ENCODE measurements at places on chromosomes 5 and 9.

GRCh38 chr5:179812135-179812825 lies 5.6 kb upstream of the MGAT4B start:
- no peak for DNase-seq

DNA sequence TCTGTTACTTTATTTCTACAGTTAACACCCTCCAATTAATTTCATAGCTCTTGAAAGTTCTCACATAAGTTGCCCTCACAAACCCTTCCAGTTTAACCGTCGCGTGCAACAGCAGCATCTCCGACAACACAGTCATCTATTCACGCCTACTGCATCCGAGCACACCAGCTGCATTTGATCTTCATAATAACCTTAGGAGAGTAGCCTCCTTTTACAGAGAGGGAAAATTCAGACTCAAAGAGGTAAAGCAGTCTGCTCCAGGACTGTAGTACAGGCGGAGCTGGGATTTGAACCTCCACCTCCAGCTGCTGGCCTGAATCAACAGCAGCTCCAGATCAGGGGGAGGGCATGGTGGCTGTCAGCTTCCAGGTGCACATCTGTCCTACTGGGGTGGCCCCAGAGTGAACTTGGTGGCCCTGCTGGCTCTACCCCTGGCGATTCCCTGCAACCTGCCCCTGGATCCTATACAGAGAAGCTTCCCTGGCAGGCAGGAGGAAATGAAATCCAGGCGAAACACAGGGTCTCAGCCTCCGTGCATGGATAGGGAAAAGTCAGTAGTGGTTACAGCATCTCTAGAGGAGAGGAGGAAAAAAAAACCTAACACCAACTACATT lies 71.6 kb upstream of the UNC5A start:
- DNase-seq = no peak

- peak; percentile 24 for DNase-seq
Measured at GRCh38 chr5:154097031-154097430, 58.3 kb downstream of the MFAP3 start.

DNA sequence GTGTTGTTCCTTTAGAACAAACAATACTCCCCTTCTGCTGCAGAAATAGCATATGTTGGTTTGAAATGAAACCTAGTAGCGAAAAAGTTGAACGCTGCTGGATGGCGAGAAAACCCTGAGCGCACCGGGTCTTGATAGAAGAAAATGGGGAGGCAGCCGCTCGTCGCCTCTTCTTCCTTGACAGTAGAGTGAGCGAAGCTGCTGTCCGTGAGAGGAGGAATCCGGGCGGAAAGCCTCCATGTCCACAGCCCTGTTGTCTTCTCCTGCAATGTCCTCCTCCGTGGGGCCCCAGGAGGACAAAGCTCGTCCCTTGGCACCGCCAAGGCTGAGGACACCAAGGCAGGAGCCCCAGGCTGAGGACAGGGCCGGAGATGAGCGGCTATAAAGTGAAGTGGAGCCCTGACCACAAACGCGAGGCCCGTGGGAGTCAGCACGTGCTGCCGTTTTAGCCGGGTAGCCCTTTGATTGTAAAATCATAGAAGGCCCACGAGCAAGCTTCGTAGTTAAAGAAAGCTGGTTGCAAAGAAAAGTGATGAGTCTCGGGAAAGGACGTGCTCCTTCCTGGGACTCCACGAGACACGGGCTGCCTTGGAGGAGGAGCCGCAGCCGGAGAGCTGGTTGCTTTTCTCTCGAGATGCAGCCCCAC lies 35.6 kb downstream of the MRPL36 start:
- no peak for DNase-seq

GRCh38 chr5:31692561-31693221 lies 53.8 kb downstream of the PDZD2 start:
- no peak for DNase-seq

DNA sequence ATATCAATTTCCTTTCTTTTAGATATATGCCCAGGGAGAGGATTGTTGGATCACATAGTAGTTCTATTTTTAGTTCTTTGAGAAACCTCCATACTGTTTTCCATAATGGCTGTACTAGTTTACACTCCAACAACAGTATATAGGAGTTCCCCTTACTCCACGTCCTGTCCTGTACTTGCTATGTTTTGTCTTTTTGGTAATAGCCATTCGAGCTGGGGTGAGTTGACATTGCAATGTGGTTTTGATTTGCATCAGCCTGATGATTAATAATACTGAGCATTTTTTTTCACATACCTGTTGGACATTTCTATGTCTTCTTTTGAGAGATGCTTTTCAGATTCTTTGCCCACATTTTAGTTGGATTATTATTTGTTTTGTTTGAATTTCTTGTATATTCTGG lies 445.9 kb downstream of the NTRK2 start:
- DNase-seq = no peak

GRCh38 chr9:132879457-132880323 lies 992 bp downstream of the SPACA9 start:
- DNase-seq = no peak

- no peak for DNase-seq
Measured at GRCh38 chr5:32785611-32786254, 74.6 kb downstream of the NPR3 start.

GRCh38 chr9:38352530-38353328 lies 39.8 kb upstream of the ALDH1B1 start:
- no peak for DNase-seq

- DNase-seq = no peak
Measured at GRCh38 chr9:121503444-121503843, 3.8 kb upstream of the GGTA1 start.

- peak; percentile 17 for DNase-seq
Measured at GRCh38 chr5:78793907-78794662, 145.5 kb upstream of the LHFPL2 start.

DNA sequence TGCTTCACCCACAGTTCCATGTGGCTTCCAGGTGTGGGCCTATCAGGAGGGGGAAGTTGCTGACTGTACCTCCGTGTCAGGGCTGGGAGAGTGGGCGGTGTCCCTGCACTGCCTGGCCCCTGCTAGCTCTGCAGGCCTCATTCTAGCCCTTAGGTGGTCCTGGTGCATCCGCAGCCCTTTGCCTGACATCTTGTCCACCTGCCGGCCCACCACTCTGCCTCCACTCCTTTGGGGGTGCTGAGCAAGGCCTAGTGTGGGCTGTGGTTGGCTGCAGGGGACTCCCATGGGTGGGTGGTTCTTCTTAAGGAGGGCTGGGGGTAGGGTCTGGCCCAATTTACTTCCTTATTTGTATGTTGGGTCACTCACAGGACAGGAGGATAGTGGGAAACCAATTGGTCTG lies 66.9 kb downstream of the HSPA4 start:
- DNase-seq = no peak

- DNase-seq = no peak
Measured at GRCh38 chr5:172931001-172931536, 28.2 kb upstream of the RPL26L1 start.

- no peak for DNase-seq
Measured at GRCh38 chr9:114226246-114227055, 71.1 kb downstream of the COL27A1 start.

DNA sequence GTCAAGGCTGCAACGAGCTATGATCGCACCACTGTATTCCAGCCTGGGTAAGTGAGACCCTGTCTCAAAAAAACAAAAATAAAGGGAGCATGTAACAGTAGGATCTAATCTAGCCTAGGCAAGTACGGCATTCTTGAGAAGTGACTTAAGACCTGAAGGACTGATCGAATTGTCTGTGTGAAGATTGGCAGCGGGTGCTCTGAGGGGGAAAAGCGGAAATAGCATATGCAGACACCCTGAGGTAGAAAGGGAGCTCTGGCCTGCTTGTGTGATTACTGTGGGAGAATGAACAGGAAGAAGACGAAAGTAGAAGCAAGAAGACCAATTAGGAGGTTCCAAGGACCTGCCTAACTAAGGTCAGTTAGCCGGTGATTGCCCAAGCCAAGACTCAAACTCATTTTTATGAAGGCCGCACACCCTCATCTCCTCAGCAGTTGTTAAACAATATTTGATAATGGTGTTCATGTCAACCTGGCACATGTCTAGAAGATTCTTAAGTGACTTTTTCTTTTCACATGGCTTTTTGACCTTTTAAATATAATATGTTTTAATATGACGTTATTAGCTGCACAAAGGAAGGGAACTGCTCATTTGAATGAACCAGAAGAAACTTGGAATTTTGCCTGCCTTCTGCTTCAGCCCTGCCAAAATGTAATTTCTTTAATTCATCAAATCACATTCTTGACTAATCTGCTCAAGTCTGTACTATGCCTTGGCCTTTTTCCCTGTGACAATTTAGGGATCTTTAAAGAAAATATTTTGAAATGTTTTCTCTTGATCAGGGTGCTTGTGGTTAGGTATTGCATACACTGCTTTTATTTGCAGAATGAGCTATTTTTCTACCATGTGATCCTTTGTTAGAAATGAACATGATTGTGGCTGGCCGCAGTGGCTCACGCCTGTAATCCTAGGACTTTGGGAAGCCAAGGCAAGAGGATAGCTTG lies 289.2 kb upstream of the DMRT1 start:
- DNase-seq = no peak

GRCh38 chr5:132662925-132663770 lies 5.2 kb downstream of the IL13 start:
- DNase-seq = peak; percentile 70

GRCh38 chr5:10311595-10312425 lies 4.1 kb upstream of the CMBL start:
- DNase-seq = no peak

GRCh38 chr5:151047814-151048425 lies 27.5 kb downstream of the GPX3 start:
- peak; percentile 55 for DNase-seq

- DNase-seq = no peak
Measured at GRCh38 chr5:52043543-52043942, 660.3 kb downstream of the ISL1 start.

DNA sequence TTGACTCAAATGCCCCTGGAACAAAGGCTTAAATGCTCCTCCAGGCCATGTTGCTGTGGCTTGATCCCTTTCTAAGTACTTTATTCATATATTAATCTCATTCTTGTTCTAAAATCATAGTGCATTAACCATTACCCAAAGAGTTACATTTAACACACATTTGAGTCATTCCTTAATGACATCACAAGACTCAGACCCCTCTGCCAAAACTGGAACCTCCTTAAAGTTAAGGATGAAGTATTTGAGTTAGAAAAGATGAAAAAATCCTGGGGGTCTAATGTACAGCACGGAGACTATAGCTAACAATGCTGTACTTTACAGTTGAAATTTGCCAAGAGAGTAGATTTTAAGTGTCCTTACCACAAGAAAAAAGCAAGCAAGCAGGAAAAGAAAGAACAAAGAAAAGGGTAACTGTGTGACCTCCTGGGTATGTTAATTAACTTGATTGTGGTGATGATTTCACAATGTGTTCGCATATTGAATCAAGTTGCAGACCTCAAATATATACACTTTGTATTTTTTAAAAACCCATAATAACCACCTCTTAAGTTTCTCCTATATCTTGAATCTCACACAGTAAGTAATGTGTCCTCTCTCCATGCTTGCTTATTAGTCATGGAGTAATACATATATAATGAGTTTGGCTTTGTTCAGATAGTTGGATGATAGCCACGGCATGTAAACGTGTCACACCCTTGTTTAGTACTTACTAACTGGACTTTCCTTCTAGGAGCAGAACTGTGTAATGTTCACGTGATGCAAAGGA lies 376.9 kb downstream of the SEMA5A start:
- no peak for DNase-seq

DNA sequence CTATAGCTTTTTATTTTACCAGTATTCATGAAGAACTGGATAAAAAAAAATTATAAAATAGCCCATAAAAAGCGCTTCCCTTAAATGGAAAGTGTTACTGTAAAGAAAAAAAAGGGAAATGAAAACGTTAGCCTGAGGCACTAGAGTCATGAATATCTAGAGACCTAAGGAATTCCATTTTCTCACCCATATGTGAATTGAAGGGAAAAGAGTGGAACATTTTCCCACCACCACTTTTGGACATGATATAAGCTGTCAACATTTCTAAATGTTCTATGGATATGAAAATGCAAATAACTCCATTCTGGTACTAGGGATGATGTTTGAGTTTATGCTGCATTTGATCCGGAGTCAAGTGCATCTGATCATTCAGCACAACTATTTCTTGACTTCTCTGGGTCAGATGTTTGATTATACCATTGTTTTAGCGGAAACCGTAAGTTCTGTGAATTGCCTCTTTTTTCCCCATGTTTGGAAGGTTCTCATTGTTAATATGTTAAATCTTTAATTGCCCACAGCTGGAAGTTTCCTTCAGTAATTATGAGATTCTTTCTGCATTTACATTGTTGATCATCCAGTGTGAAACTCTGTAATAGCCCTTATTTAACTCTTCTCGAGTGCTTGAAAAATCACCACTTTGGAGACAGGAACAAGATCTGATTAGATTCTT lies 467.4 kb upstream of the SEMA6A start:
- DNase-seq = no peak

GRCh38 chr9:92807757-92808725 lies 43.4 kb upstream of the BICD2 start:
- no peak for DNase-seq

DNA sequence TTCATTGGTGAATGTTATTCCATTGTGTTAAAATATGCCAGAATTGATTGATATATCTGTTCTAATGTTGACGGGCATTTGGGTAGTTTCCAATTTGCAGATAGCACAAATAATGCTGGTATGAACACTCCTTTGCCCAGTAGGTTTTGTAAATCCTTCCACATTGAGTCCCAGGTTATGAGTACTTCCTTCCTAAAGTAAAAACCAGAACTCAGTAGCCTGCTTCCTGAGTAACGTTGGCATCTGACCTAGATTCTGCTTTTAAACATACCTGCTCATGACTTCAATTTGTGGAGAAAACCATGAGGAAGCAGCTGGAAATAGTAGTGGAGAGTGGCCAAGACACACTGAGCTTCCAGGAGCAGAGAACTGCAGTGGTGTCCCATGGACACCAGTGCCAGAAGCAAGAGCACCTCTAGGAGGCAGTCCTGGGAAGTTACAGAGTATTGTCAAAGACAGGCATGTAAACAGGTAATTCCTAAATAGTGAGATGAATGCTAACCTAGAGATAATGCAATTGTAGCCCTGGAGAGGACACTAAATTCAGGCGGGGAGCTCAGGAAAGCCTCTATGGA lies 24.3 kb upstream of the RASGRF2 start:
- DNase-seq = peak; percentile 21

- no peak for DNase-seq
Measured at GRCh38 chr9:121608168-121608853, 43.1 kb upstream of the DAB2IP start.

DNA sequence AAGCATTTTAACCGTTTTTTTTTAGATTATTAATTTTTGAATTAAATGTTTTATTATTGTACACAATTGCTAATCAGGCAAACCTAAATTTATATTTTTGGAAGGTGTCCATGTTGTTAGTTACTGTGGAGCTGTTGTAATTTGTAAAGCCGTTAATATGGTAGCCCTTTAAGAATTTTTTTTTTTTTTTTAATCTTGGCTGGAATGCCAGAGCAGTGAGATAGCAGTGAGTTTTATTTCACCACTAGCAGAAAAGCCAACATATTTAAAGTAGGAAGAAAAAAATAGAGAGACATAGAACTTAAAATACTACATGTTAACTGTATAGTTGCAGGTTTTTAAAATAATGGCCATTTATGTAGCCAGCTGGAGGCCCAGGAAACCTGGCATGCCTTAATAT lies 35.3 kb upstream of the RNF20 start:
- no peak for DNase-seq

- DNase-seq = no peak
Measured at GRCh38 chr5:34791761-34792244, 47.2 kb upstream of the TTC23L start.

Data from HuH-7 (cell line).